Vagina (tissue), 2 donors: ENCODE measurements at places on chromosomes 11 and 22. TPM values are rescaled to one million over a fixed set of nuclear protein-coding genes. Genes with fewer than 3 reads are reported as not detected.

DNA sequence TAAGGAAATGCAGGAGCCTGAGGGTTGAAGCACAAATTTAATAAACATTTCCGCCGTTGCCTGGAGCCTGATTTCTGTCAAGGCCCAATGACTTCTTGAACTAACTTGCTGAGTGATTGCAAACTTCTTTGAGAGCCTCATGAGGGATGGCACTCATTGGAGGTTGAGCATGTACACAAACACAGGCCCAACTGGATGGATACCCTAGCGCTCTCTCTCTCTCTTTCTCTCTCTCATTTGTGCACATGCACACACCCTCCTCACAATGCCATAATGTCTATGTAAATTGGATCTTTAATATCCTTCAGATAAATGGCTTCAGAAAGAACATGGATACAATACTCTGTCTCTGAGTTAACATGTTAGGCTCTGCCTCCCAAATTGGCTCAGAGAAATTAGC, 597.7 kb upstream of the CADM1 start:
- H3K4me1 ChIP-seq = no peaks in the 10 kb centered on the region
- H3K27me3 ChIP-seq = no peaks in the 10 kb centered on the region
- no peak overlapping the region for H3K27ac ChIP-seq
- DNase-seq = no peak
- H3K36me3 ChIP-seq = no peaks in the 10 kb centered on the region

TRIM48 gene
- not detected for total RNA-seq

- H3K4me3 ChIP-seq = no peak overlapping the region
- H3K27ac ChIP-seq = no peak overlapping the region
- peaks cover 26% of the 10 kb centered on the region for H3K4me1 ChIP-seq
- H3K27me3 ChIP-seq = no peaks in the 10 kb centered on the region
- no peaks in the 10 kb centered on the region for H3K36me3 ChIP-seq
- DNase-seq = no peak
These were observed 265.5 kb upstream of the ISX start for GRCh38 chr22:34800260-34800980.

BLID gene
- total RNA-seq = 5.9 TPM

GRCh38 chr22:29335656-29336055, 20.2 kb upstream of the RASL10A start:
- H3K4me3 ChIP-seq = no peak overlapping the region
- DNase-seq = no peak
- no peaks in the 10 kb centered on the region for H3K27me3 ChIP-seq
- no peaks in the 10 kb centered on the region for H3K36me3 ChIP-seq
- peaks cover 8% of the 10 kb centered on the region for H3K4me1 ChIP-seq
- no peak overlapping the region for H3K27ac ChIP-seq

DNA sequence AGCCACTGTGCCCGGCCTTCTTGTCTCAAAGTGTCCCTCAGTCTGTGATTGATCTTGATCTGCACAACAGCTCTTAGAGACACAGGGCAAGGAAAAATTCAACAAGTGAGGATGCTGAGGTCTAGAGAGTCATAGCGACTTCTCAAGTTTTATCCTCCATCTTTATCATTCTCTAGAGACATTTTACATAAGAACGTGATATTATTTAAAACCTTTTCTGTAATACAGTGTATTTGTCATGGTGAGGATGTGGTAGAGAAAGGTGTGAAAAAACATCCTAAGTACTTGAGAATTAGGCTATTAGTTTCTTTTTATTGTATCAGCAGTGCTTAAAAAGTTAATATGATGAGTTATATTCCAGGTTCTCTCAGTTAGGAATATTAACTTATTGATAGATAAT, 50.2 kb downstream of the EMSY start:
- no peak overlapping the region for H3K4me3 ChIP-seq
- no peaks in the 10 kb centered on the region for H3K36me3 ChIP-seq
- DNase-seq = no peak
- no peaks in the 10 kb centered on the region for H3K4me1 ChIP-seq
- H3K27me3 ChIP-seq = no peaks in the 10 kb centered on the region
- no peak overlapping the region for H3K27ac ChIP-seq

CHRM1 gene
- not detected for total RNA-seq

IL18 gene
- 48.6 TPM for total RNA-seq

- no peaks in the 10 kb centered on the region for H3K27me3 ChIP-seq
- no peaks in the 10 kb centered on the region for H3K36me3 ChIP-seq
- H3K27ac ChIP-seq = no peak overlapping the region
- H3K4me3 ChIP-seq = no peak overlapping the region
- no peak for DNase-seq
- H3K4me1 ChIP-seq = no peaks in the 10 kb centered on the region
These were observed 14.3 kb upstream of the ANKK1 start for GRCh38 chr11:113373306-113373705.

ABTB2 gene
- total RNA-seq = 10.8 TPM

DNA sequence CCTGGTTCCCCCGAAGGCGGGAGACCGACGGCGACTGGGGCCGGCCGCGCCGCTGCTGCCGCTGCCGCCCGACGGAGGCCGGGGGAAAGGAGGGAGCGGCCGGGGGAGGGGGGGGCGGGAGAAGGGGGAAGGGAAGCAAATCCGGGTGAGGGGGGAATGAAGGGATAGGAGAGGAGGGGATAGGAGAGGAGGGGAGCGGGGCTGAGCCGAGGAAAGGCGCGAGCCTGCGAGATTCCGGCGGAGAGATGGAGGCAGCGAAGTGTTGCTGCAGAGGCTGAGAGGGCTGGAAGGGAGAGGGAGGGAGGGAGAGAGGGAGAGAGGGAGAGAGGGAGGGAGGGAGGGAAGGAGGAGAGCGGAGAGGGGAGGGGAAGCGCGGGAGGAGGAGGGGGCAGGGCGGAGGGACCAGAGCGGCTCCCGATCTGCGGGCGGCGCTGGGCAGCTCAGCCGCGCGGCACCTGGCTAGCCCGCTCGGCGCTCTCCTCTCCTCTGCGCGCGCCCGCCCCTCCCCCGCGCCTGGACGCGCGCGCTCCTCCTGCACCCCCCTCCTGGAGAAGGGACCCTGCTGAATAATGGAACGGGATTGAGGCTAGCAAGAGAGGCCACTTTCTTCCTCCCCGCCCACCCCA, 52.3 kb downstream of the SLC22A12 start:
- no peak for DNase-seq
- no peaks in the 10 kb centered on the region for H3K27me3 ChIP-seq
- H3K4me3 ChIP-seq = peak overlapping the region; percentile 38
- H3K27ac ChIP-seq = peak overlapping the region; percentile 53

DNA sequence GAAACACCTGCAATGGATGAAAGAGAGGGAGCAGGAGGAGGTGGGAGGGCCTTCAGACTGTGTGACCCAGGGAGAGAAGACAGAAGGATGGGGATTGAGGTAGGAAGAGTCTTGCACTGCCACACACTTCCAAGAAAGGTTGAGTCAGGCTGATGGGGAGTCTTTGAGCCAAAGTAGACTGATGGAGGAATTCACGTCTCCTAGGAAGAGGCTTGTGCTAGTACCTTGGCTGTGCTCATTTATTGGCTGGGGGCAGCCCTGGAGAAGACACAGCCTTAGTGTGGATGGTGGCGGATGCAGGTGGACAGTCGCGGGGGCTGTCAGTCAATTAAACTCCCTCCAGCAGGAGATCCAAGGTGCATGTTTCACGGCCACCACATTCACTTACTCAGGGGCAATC, 16.2 kb upstream of the ACCSL start:
- H3K4me1 ChIP-seq = peaks cover 27% of the 10 kb centered on the region
- H3K4me3 ChIP-seq = no peak overlapping the region
- DNase-seq = peak; percentile 62
- no peaks in the 10 kb centered on the region for H3K27me3 ChIP-seq

DNA sequence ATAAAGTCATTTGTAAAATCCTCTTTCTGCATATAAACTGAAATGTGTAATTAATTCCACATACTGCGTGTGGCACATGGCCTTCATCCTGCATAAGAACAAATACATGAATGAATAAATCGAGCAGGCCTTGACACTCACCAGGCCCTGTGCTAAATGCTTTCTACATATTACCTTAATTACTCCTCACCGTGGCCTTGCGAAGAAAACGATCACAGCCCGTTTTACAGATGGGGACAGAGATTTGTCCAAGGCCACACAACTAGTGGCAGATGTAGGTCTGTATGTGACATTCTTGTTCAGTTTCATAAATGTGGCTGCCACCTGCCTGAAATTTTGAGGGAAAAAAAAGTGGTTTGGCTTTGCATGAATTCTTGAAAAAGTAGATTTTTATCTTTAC, 5.8 kb upstream of the CCND1 start:
- H3K27ac ChIP-seq = no peak overlapping the region
- no peak for DNase-seq
- H3K27me3 ChIP-seq = no peaks in the 10 kb centered on the region
- no peaks in the 10 kb centered on the region for H3K36me3 ChIP-seq
- H3K4me1 ChIP-seq = peaks cover 44% of the 10 kb centered on the region
- no peak overlapping the region for H3K4me3 ChIP-seq

KCNK4 gene
- 0.98 TPM for total RNA-seq

GP1BB gene
- total RNA-seq = 14.5 TPM

NRIP3 gene
- 1.2 TPM for total RNA-seq

OR5L1 gene
- not detected for total RNA-seq

TBX10 gene
- not detected for total RNA-seq

MUC2 gene
- total RNA-seq = not detected

GRCh38 chr11:74256378-74257133, 54.9 kb downstream of the P4HA3 start:
- H3K4me3 ChIP-seq = no peak overlapping the region
- H3K36me3 ChIP-seq = peaks cover 19% of the 10 kb centered on the region
- peaks cover 15% of the 10 kb centered on the region for H3K4me1 ChIP-seq

SLC29A2 gene
- total RNA-seq = 4.2 TPM

GRCh38 chr11:1699771-1700170, 2.8 kb downstream of the KRTAP5-6 start:
- DNase-seq = no peak
- H3K4me1 ChIP-seq = no peaks in the 10 kb centered on the region
- no peak overlapping the region for H3K4me3 ChIP-seq
- H3K27me3 ChIP-seq = no peaks in the 10 kb centered on the region
- no peaks in the 10 kb centered on the region for H3K36me3 ChIP-seq
- no peak overlapping the region for H3K27ac ChIP-seq

GRCh38 chr11:72838691-72839305, 24.6 kb downstream of the ATG16L2 start:
- no peak for DNase-seq
- H3K4me3 ChIP-seq = no peak overlapping the region
- H3K4me1 ChIP-seq = peaks cover 9% of the 10 kb centered on the region

DNA sequence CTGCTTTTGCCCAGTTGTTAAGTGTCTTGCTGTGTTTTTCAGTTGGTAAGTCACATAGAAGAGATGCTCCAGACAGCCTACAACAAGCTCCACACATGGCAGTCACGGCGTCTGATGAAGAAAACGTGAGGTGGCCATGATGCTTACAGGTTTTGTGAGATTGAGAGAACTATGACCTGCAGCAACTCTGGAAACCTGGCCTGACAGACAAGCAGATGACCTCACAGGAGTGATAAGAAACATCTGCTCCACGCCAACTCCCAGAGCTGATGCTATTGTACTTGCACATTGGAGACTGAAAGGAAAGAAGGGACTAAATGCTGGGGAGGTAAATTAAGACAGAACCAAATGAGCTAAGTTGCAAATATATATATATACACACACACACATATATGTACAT, 28.6 kb upstream of the LDHA start:
- no peak for DNase-seq
- no peak overlapping the region for H3K4me3 ChIP-seq
- no peaks in the 10 kb centered on the region for H3K27me3 ChIP-seq
- no peak overlapping the region for H3K27ac ChIP-seq
- H3K36me3 ChIP-seq = peaks cover 49% of the 10 kb centered on the region
- no peaks in the 10 kb centered on the region for H3K4me1 ChIP-seq

ZNF214 gene
- total RNA-seq = 3.9 TPM

MMP8 gene
- total RNA-seq = not detected

- H3K4me1 ChIP-seq = peaks cover 23% of the 10 kb centered on the region
- DNase-seq = no peak
- H3K4me3 ChIP-seq = no peak overlapping the region
These were observed 20.3 kb downstream of the SBF2 start for GRCh38 chr11:10273738-10274137.

- DNase-seq = no peak
- H3K27ac ChIP-seq = no peak overlapping the region
- H3K4me3 ChIP-seq = no peak overlapping the region
These were observed 22.8 kb downstream of the OSBP2 start for GRCh38 chr22:30717331-30717921.

- H3K4me3 ChIP-seq = no peak overlapping the region
- no peaks in the 10 kb centered on the region for H3K27me3 ChIP-seq
- peaks cover 4% of the 10 kb centered on the region for H3K4me1 ChIP-seq
- H3K36me3 ChIP-seq = no peaks in the 10 kb centered on the region
- no peak overlapping the region for H3K27ac ChIP-seq
- no peak for DNase-seq
These were observed 1462.3 kb downstream of the BRD1 start for GRCh38 chr22:48365386-48365785.
